ENCODE measurements at places on chromosomes 7 and 10.

GRCh38 chr7:151085691-151086620 is at the start of gene AGAP3:
Gene AGAP3 (plus strand): TSS chr7:151086475. CDS start chr7:151086742, 267 bp downstream.
- peak; percentile 73 for DNase-seq

- DNase-seq, result no peak
Measured at GRCh38 chr7:69814421-69814962, 216.2 kb downstream of the AUTS2 start.

DNA sequence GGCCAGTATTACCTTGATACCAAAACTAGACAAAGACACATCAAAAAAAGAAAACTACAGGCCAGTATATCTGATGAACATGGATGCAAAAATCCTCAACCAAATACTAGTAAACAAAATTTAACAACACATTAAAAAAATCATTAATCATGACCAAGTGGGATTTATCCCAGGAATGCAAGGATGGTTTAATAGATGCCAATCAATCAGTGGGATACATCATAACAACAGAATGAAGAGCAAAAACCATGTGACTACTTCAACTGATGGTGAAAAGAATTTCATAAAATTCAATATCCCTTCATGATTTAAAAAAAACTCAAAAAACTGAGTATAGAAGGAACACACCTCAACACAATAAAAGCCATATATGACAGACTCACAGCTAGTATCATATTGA is 25.2 kb upstream of the UBN2 start:
- no peak for DNase-seq

DNA sequence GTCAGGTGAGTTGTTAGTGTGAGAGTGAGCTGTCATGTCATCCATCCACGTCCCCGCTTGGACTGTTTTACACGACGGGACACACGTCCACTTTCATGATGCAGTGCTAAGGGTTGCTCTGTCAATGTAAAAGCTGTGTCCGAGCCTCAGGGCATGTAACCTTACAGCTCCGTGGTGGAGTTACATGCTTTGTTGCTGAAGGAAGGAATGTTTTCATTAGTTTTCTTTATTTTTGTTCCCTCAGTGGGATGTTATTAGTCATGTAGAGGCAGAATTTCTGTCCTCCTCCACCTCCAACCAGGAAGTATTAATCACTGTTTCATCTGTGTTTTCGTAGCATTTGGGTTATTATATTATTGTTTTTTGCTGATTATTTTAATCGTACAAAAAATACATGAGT is 88.6 kb downstream of the NRG3 start:
- no peak for DNase-seq

DNA sequence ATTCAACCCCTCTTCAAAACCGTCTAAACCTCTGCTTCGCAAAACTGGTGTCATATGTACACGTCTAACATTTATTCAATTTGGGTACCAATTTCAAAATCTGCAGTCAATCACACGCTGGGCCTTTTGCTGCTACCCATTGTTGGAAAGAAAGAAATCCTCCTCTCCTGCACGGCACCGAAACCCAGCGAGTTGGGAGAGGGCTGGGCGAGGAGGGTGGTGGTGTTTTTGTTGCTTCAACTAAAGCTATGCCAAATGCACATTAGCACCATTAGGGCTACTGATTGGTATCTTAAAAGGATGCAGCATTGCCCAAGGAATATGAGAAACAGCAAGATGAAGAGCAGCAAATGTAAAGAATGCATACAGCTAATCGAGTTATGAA is 7.8 kb downstream of the EBF3 start:
- peak; percentile 66 for DNase-seq

- DNase-seq, result no peak
Measured at GRCh38 chr10:71582506-71583475, 136.8 kb downstream of the C10orf105 start.

GRCh38 chr10:29612657-29613056 is 22.1 kb downstream of the SVIL start:
- DNase-seq, result no peak

GRCh38 chr10:110490640-110491039 is 7.1 kb upstream of the DUSP5 start:
- no peak for DNase-seq

- peak; percentile 37 for DNase-seq
Measured at GRCh38 chr10:110398419-110399105, 93.8 kb upstream of the SMNDC1 start.

- DNase-seq, result no peak
Measured at GRCh38 chr7:5198741-5199140, 8.7 kb downstream of the WIPI2 start.

- no peak for DNase-seq
Measured at GRCh38 chr7:116571037-116571436, 46.2 kb downstream of the CAV1 start.

GRCh38 chr10:29725133-29725720 is 90.5 kb upstream of the SVIL start:
- DNase-seq, result no peak

DNA sequence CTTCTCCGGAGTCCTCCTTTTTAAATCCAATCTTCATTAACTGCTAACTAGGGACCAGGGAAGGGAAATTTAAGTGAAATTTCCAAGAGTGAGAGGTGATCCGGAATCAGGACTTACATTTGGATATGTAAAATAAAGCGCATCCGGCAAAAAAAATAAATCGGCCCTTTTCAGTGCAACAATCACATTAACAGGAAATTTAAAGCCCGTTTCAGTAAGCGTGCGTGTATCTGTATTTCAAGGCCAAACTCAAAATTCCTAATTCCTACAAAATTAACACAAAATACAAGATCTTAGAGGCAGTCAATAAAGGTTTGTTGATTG is 771 bp downstream of the DNAJC9 start:
- no peak for DNase-seq

DNA sequence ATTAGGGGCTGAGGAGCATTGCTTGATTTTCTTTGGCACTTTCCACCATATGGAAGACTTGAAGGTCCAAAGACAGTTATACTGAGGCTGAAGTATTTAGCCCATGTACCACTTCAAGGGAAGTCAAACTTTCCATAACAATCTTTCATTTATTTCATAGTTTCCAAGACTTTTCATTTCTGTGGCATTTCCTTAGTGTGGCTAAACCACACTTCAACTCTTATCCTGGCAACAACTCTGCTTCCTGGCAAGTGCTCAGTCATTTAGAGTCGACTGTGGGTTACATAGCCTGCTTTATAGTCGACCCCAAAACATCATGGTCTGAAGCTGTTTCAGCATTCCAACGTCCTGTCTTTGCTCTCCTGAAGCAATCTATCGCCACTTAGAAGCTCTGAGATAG is 343.0 kb upstream of the SEMA3D start:
- DNase-seq, result no peak

GRCh38 chr7:74038194-74038961 is 10.4 kb downstream of the ELN start:
- DNase-seq, result no peak

DNA sequence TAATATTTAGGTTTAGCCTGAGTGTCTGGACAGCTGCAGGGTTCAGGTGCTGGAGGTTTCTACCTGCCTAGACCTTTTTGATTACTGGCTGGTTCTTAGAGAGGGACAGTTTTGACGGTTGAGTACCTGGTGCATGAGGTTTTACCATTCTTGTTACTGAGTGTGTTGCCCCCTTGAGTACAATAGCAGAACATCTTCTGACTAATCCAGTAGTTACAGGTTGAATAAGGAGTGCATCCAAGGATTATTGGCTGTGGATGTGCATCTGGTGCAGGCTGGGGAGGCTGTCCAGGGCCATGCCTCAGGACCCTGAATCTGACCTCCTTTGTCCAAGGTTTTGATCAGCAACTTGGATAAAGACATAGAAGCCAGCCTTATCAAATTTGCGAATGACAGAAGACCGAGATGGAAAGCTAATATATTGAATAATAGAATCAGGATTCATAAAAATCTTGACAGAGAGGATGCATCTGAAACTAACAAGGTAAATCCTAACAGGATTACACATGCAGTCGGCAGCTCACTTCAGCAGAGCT is 23.1 kb downstream of the PLPP4 start:
- no peak for DNase-seq

- DNase-seq, result no peak
Measured at GRCh38 chr7:55288070-55288824, 76.9 kb upstream of the LANCL2 start.

DNA sequence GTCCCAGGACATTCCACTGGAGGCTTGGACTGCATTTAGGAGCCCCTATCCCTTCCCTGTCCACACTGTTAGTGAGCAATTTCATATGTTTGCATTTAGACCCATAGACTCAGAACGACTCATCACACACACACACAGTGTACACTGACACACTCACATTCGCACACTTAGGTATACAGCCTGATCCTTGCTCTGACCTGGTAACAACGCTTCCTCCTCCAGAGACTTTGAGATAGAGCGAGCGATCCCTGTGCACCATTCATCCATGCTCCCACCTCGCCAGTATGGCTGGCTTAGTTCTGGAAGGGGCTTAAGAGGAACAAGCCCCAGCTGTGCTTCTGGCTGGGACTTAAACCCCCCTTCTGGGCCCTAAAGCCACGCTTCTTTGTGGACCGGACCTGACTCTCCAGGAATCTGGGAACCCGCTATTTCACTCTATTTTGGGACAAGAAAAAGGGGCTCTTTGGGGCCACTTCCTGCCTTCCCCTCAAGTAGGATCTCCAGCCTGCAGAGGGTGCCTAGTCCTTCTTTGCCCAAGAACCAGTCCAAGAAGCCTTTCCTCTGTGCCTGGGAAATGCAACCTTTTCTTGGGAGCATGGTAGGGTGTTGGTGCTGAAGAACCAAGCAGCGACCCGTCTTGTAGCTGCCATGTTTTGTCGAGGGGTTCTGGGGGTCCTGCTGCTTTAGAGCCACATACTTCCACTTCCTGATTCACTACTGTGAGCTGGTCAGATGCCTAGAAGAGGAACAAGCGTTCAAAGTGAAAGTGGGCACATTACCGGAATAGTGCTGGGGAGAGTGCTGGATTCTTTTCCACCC is 1.1 kb upstream of the HOXA13 start:
- DNase-seq, result no peak

DNA sequence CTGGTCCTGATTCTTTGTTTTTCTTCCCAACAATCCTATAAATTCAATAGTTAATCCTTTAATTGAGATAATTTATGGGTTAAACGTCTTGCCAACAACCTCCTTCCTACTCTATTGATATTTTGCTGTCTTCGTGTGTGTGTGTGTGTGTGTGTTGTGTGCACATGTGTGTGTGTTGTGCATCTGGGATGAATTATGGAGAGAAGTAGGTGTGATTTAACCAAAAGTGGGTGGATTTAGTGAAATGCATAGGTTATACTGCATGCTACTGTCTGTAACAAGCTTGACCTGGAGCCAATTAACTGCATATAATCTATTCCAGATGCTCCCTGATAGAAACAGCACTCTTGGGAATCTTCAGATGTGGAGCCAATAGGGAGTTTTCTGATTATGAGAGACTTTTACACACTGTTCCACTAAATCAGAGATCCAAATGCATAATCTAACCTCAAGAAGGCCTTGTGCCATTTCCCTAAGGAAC is 61.2 kb downstream of the SEMA3D start:
- no peak for DNase-seq

- no peak for DNase-seq
Measured at GRCh38 chr10:75405598-75406461, 4.3 kb upstream of the ZNF503 start.

- no peak for DNase-seq
Measured at GRCh38 chr10:606762-607544, 82.5 kb downstream of the DIP2C start.

GRCh38 chr10:10489076-10489475 is 528.6 kb upstream of the CELF2 start:
- DNase-seq, result no peak

DNA sequence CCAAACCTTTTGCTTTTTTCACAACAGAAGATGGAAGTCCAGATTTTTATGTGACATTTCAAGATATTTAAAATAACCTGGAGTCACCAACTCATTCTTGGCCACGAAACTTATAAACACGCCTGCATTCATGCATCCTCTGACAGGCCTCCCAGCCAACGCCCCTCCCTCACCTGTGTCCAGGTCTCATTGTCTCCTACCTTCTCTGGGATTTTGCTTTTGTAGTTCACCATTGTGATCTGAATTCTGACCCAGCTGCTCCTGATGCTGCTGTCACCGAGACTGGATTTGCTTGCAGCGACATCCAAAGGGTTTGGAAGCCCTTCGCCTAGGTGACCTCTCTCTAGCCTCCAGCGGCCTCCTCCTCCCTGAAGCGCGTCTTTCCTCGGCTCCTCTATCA is 10.8 kb downstream of the ZNF467 start:
- no peak for DNase-seq

- no peak for DNase-seq
Measured at GRCh38 chr7:2736411-2736914, 48.5 kb downstream of the AMZ1 start.

DNA sequence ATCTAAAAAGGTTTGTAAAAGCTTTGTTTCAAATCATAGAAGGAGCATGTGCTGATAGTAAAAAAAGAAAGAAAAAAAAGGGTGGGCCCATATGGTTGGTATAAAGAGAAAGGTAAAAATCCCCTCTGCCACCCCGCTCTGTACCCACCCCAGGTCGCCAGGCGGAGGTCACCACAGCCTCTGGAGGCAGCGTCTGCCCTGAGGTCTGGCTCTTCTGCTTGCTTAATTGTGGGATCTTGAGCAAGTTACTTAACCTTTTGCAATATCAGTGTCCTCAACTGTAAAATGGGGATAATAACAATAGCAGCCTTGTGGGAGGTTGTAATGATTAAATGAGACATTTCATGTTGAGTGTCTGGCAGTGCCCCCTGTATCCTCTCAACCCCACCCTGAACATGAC is 10.7 kb upstream of the PCBD1 start:
- DNase-seq, result no peak

GRCh38 chr10:35890676-35891495 is 248.8 kb upstream of the FZD8 start:
- no peak for DNase-seq

- peak; percentile 82 for DNase-seq
Measured at GRCh38 chr7:20786779-20787659, at the start of gene SP8. Gene SP8 (minus strand): TSS chr7:20786886. CDS start chr7:20786798, 88 bp downstream.

DNA sequence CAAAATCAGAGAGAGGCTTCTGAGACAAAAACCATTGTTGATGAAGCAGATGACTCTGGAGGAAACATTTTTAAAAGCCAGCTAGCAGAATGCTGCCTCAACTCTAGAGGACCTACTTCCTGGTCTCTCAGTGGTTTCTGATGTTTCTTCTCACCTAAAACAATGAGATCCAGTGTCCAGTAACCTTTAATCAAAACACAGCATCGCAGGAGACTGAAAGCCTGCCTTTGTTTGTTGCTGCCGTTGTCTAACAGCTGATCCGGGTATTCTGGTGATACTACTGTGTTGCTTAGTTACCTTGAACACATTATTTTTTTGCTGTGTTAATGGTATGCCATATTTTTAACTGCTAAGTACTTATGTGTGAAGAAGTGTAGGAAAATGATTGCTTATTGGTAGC is 70.9 kb downstream of the WIPF3 start:
- DNase-seq, result peak; percentile 89

DNA sequence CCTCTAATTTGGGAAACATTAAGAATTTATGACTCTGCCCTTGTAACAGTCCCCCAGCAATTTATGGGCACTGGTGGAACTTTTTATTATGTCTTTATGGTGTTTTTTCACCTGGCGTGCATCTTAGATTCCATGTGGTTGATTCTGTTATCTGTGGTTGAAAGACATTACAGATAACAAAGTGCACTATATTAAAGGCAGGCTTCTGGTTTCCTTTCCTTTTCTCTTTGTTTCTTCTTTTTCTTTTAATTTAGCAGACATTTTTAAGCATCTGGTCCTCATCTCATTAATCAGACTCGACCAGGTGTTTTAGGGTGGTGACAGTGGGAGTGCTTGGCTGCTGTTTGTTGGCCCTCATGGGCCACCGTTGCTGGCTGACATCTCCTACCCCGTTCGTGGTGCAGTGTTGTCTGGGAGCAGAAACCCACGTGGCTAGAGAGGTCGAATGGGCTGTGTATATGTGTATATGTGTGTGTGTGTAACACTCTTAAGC is 77.4 kb downstream of the LRMDA start:
- no peak for DNase-seq
